SHP77 (cell line): ENCODE measurements at places on chromosomes 13 and 19.

DNA sequence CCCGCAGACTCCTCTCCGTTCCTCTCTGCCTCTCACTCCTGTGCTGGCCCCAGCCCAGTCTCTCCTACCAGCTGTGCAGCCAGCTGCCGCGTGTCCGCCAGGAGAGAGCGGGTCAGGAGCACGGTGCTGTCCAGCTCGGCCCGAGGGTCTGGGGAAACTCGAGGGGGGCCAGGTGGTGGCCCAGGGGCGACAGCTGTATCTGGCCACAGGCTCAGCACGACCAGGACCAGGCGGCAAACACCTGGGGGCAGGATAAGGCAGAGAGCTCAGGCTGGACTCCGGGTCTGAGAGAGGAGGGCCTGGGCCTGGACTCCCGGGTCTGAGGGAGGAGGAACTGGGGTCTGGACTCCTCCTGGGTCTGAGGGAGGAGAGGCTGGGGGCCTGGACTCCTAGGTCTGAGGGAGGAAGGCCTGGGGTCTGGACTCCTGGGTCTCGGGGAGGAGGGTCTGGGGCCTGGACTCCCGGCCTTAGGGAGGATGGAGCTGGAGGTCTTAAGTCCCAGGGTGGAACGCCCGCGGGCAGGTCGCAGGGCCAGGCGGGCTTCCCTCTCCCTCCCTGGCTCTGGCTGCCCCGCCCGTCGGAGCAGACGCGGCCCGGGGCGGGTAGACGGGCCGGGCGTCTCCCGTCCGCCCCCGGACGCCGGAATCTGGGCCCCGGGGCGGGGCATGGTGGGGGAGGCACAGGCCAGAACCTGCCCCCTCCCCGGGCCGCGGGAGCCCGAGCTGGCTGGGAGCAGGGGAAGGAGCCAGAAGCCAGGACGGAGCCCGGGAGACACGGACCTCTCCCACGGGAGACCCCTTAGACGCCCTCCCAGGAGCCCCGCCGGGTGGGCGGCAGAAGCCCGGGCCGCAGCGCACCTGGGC lies 1.3 kb downstream of the IL11 start:
- DNase-seq = no peak

DNA sequence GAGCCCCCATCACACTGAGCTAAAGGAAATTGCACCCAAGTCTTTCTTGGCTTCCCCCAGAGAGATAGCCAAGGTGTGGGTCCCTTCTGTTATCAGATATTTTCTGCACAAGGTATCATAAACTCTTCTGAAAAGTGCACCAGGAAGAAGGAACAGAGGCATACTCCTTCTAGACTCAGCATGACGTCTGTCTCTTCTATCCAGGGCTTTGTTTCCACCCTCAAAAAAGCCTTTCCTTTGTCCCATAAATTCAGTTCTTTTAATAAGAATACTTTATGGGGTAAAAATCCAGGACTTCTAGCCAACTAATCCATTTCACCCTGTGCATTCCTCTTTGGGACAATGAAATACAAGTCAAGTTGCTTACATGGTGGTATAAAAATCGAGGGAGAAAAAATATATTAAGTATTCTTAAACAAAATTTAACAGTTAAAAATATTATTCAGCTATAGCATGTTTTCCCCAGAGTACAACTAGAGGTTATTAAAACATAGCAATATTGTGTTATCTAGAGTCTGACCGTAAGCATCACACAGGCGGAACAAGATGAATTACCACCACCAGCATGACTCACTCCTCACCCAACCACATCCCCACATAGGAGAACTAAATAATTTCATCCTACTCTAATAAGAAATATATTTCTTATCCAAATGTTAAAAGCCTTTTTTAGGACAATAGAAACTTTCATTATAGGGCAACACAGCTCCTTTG lies 79.9 kb upstream of the GPC6 start:
- no peak for DNase-seq

GRCh38 chr19:48644839-48645619 lies 958 bp downstream of the CA11 start:
- peak; percentile 75 for DNase-seq

DNA sequence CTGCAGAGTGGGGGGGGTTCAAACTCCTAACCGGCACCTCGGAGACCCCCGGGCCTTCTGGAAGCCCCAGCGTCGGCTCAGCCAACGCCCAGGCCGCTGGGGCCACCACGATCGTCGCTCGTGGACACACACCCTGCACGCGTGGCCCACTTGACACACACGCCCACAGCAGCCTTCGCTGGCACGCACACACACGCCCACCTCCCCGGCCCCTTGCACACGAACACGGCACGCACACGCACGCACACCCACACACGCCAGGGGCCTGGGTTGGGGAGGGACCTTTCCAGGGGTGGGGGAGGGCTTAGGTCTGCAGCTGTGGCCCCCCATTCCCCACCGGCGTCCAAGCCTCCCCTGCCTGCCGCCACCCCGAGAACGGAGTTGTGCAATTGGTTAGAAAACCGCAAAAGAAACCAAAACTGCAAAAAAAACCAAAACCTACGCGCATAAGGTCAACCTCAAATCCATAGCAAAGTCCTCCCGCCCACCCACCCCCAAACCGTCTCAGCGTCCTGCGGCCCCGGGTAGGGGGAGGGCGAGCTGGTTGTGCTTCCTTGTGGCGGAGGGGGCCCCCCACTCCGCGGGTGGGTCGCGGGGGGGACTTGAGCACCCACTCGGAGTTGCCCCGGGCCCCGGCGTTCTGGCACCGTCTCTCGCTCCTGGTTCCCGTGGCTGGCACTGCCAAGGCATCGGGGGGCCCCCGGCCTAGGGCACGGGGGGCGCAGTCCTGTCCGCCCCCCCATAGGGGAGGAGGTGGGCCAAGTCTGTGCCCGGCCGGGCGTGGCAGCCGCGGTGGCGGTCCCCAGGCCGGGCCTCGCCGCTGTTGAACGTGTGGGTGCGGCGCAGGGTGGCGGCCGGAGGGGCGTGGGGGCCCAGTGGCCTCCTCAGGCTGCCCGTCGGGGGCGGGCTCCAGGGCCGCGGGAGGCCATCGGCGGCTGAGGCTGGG lies 3.3 kb upstream of the LRG1 start:
- DNase-seq = no peak

DNA sequence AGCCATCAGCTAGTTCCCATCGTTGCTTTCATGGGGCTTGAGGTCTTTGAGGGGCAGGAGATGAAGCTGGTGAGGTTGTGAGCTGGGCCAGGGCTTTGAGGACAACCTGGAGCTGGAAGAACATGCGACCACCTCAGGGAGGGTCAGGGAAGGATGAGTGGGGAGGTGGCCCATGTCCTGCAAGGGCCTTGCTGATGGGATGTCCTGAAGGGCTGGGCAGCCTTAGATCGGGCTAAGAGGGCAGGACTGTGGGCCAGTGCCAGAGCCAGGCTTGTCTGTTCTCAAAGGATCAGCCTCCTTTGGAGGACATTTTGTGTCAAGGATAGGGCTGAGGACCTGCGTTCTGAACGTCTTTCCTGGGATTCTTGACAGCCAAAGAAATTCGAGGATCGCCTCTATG lies 10.5 kb downstream of the CYTH2 start:
- no peak for DNase-seq

- DNase-seq = no peak
Observed at GRCh38 chr19:19507354-19507753, 8.0 kb downstream of the TSSK6 start.

DNA sequence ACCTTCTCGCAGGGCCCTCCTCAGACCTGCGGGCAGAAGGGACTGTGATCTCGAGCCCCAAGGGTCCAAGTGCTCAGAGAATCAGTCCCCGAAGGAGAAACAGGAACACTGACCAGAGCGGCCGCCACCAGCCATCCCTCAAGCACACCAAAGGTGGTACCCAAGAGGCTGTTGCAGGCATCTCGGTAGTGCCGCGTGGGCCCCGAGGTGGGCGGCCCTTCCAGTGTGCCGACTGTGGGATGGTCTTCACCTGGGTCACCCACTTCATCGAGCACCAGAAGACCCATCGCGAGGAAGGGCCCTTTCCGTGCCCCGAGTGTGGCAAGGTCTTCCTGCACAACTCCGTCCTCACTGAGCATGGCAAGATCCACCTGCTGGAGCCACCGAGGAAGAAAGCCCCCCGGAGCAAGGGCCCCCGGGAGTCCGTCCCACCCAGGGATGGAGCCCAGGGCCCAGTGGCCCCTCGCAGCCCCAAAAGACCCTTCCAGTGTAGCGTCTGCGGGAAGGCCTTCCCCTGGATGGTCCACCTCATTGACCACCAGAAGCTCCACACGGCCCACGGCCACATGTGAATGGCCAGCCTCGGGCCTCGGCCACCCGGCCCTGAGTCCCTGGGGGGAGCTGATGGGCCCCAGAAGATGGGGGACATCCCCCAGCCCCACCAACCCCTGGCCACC lies 5.5 kb upstream of the ZNF135 start:
- DNase-seq = no peak

- DNase-seq = no peak
Observed at GRCh38 chr13:111503905-111504695, 183.7 kb downstream of the TEX29 start.

DNA sequence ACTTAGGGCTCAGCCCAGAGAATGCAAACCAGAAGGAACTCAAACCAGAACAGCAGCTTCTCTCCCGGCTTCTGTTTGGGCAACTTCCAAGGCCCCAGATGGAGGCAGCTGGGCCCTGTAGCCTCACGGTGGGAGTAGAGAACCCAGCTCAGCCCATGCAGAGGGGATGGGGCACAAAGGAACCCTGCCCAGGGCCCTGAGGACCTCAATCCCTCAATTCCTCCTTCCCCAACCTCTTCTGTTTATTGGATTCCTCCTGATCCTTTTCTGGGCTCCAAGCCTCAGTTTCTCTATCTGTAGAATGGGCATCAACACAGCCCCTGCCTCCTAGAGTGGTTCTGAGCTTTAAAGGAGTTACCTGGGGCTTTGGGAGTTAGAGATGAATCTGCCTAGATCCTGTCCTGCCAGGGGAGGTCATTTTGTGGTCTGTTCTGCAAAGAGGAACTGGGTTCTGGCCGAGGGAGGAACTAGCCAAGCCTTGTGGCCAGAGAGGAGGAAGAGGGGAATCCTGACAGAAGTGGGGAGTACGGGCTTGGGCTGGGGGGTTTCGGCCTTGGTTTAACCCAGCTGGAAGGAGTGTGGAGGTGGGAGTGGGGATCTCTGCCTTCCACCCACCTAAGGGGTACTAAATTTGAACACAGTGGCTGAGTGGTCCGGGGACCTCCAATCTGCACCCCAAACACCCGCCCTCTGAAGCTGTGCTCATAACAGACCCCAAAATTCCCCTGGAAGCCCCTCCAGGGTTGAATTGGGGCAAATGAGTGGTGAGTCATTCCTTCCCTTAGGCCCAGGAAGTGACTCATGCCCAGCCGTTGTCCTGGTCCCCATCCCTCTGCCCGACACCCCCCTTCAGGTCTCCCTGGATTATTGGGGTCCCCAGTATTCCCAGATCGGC lies 2.7 kb downstream of the ADGRE5 start:
- DNase-seq = no peak

DNA sequence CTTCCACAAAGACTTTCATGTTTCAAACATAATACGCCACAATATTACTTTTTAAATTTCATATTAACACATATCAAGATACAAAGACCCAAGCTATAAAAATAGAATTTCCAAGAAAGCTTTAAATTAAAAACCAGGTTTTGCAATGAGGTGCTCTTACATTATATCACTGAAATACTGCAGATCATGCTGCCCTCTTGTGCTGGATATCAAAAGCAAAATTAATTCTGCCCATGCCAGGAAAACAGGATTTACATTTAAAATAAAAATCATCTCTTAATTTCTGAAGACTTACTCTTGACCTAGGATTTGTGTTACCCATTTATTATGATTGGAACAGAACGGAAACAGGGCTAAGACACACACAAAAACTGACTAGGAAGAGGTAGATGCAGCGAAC lies 145.0 kb downstream of the ABCC4 start:
- peak; percentile 46 for DNase-seq

GRCh38 chr13:51221674-51222036 lies 543 bp upstream of the FAM124A start:
- DNase-seq = no peak

DNA sequence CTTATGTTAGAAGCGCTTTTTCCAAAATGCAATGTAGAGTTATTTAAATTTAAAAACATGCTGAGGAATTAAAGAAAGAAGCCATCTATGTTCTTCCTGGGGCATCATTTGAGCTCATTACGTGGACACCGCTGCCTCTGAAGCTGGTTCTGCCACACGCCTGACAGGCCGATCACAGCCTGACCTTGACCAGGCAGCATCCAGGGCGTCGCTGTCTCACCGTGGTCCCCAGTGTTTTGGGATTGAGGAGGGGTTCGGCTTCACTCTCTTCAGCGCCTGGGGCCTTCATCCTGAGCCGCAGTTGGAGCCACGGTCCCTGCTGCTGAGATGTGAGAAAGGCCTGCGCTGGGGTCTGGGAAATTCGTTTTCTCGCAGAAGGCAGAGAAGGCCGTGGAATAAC lies 64.0 kb downstream of the ATP11A start:
- DNase-seq = no peak

DNA sequence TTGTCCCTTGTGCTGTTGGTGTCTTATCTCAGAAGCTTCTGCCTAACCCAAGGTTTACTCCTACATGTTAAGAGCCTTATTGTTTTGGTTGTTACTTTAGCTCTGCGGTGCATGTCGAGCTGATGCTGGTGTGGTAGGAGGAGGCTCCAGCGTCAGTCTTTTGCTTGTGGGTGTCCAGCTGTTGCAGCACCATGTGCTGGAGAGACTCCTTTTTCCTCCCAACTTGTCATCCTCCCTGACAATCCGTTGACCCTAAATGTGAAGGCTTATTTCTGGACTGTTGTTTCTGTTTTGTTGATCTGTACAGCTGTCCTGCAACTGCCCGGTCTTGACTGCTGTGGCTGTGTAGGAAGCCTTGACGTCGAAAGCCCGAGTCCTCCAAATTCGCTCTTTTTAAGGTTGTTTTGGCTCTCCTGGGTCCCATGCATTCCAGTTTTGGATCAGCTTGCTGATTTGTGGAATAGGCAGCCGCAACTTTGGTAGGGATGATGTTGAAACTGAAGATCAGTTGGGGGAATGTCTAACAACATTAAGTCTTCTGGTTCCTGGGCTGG lies 15.3 kb downstream of the NAXD start:
- DNase-seq = no peak

GRCh38 chr19:36745870-36746269 lies 26.7 kb downstream of the ZNF850 start:
- no peak for DNase-seq

GRCh38 chr13:102869948-102870676 lies 24.3 kb downstream of the ERCC5 start:
- no peak for DNase-seq

DNA sequence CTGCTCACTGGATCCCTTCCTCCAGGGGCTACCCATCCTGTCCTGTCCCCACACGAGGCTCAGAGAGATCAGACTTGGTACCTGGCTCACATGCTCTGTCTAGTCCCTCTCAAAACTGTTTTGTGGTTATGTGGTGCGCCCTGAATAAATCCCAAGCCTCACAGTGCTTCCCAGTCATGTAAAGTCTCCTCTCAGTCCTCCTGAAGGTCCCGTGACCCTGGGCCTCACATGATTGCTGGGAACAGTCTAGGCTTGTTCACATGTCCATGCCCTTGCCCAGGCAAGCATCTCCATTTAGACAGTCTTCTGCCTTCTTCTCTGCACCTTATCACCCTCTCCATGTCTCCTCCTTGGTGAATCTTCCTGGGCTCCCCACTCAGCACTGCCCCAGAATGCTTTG lies 36.0 kb upstream of the POU2F2 start:
- no peak for DNase-seq

GRCh38 chr19:50362030-50362412 lies 3.4 kb downstream of the NAPSA start:
- DNase-seq = no peak

- no peak for DNase-seq
Observed at GRCh38 chr19:5424192-5424973, 30.8 kb upstream of the ZNRF4 start.

GRCh38 chr19:28605501-28606268 lies 607.3 kb downstream of the UQCRFS1 start:
- no peak for DNase-seq

- no peak for DNase-seq
Observed at GRCh38 chr19:49333418-49333805, 1.8 kb upstream of the CD37 start.

- no peak for DNase-seq
Observed at GRCh38 chr13:97254816-97255215, 32.7 kb downstream of the MBNL2 start.
